Stimulated activated CD8-positive, alpha-beta memory T cell treated with anti-CD3 and anti-CD28 coated beads, Interleukin-4, amount 100 ng/mL, for 24 hours (primary cell): ENCODE measurements at places on chromosomes 1 and 21.

GRCh38 chr1:200429221-200429751 lies 19.4 kb upstream of the ZNF281 start:
- DNase-seq: no peak

- DNase-seq: no peak
Observed at GRCh38 chr1:11413986-11414391, 65.0 kb upstream of the DISP3 start.

DNA sequence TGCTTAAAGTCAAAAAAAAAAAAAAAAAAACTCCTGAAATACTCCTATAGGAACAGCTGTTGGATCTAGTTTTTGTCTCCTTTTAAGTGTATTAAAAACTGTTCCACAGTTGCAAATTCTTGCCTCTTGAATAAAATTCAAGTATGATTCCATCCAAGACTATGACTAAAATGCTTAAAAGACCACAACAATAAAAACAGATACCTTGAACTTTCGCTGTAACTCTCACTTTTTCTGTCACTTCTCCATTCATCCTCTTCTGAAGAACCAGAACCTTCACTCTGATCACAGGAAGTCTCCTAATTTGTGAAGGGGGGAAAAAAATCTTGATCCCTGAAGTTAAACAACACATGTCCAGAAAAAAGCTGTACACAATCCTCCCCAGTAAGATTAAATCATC lies 55.0 kb upstream of the PSMG1 start:
- DNase-seq: no peak

- DNase-seq: no peak
Observed at GRCh38 chr1:65395887-65396612, 24.4 kb upstream of the LEPR start.

- no peak for DNase-seq
Observed at GRCh38 chr1:99282536-99282935, 18.2 kb downstream of the PLPPR4 start.

GRCh38 chr21:42151948-42152220 lies 67.1 kb upstream of the ABCG1 start:
- no peak for DNase-seq

DNA sequence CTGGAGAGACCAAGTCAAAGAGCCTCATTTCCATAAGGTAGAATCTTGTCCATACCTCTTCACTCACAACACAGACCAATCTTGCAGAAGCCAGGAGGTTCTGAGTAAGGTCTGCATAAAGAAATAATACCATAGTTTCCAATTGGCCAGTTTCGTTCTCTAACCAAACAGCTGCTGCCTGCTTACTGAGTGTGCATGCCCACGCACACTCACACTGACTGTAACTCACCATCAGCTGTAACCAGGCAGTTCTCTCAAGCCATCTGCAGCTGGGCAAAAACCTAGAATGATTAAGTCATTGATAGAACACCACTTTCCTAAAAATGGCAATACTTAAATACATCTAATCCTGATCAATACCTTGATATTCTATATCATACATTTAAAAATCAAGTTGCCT lies 106.6 kb upstream of the VAV3 start:
- DNase-seq: no peak

- no peak for DNase-seq
Observed at GRCh38 chr1:20555758-20556120, 3.4 kb downstream of the FAM43B start.

- no peak for DNase-seq
Observed at GRCh38 chr1:173258479-173259264, 51.5 kb upstream of the TNFSF4 start.

DNA sequence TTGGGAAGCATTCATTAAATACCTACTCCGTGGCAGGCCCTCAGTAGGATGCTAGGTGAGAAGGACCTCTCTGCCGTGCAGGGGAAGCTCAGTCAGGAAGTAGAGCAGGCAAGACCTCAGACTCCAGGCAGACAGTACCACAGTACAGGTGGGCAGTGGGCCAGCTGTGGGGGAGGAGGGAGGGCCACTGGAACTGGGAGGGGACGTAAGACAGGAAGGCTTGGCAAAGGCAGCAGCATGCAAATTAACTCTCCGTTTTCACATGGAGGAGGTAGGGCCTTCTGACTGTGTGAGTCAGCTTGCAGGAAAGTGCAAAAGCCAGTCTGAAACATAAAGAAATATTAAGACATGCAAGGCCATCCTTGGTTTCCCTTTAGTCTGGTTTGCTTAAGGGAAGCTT lies 157.7 kb downstream of the TRIM33 start:
- no peak for DNase-seq

DNA sequence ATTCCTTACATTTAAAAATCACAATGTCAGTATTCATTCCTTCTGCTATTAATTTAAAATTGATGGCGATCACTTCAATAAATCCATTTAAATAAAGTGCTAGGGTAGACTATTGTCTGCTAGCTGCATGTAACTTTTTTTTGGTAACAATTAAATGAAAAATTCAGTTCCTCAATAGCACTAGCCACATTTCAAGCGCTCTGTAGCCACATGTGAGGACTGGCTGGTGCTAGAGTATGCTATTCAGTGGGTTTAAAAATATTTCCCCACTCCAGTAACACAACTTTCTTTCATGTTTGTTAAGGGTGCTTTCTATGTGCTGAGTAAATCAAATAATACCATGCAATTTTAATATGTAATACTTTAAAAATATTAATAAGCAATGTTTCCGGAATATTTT lies 108.2 kb downstream of the LTN1 start:
- DNase-seq: no peak

GRCh38 chr1:1941868-1942752 lies 23.0 kb upstream of the TMEM52 start:
- no peak for DNase-seq

GRCh38 chr1:67169496-67169895 lies 3.2 kb downstream of the IL23R start:
- no peak for DNase-seq

GRCh38 chr1:10691740-10692125 lies 104.7 kb downstream of the CASZ1 start:
- no peak for DNase-seq

GRCh38 chr1:29289493-29289892 lies 53.2 kb downstream of the PTPRU start:
- no peak for DNase-seq

- DNase-seq: no peak
Observed at GRCh38 chr1:63674238-63674864, 81.1 kb downstream of the PGM1 start.

DNA sequence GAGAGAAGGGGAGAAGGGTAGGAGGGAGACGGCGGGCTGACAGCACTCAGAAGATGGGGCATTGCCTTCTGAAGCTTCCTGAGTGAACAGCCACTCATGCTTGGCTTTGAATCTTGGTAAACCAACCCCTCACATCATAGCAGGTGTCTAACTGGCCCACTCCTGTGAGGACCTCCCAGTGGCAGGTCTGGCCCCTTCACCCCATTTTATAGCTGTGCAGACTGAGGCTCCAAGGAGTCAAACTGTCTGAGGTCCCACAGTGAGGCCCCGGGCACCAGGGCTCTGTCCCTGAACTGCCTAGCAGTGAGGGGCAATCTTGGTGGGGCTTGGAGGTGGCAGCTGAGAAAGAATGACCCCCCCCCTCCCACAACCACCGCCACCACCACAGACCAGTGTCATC lies 41.0 kb downstream of the SDC3 start:
- DNase-seq: no peak

GRCh38 chr1:27097484-27097917 lies 57.4 kb downstream of the SLC9A1 start:
- DNase-seq: peak; percentile 62
